Testis (tissue), 5 donors: ENCODE measurements at places on chromosomes 12 and 14. TPM values are rescaled to one million over a fixed set of nuclear protein-coding genes. Genes with fewer than 3 reads are reported as not detected.

GRCh38 chr12:11729008-11729407 lies 79.5 kb downstream of the ETV6 start:
- H3K4me1 ChIP-seq, result peaks cover 11% of the 10 kb centered on the region
- H3K27ac ChIP-seq, result no peak overlapping the region
- no peak overlapping the region for H3K4me3 ChIP-seq
- DNase-seq, result no peak

DNA sequence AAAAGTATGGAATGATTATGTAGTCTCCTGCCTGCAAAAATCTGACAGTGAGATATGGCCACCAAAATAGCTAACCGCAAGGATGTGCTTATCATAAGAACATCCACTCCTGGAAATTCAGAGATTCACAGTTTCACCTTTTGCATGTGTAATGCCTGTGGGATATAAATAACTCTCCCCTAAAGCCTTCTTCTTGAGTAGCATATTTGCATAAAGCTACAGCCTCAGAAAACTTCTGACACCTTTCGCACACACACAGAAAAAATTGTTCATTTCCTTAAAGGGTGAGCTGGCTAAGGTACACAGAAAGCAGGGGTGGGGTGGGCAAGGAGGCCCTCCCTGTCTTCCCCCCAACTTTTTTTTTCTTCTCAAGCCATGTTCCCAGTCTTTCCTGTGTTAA lies 3.1 kb upstream of the IGF1 start:
- no peaks in the 10 kb centered on the region for H3K27me3 ChIP-seq
- H3K27ac ChIP-seq, result no peak overlapping the region
- no peaks in the 10 kb centered on the region for H3K36me3 ChIP-seq
- H3K4me1 ChIP-seq, result no peaks in the 10 kb centered on the region
- H3K4me3 ChIP-seq, result no peak overlapping the region

- no peaks in the 10 kb centered on the region for H3K4me1 ChIP-seq
- DNase-seq, result peak; percentile 41
- no peak overlapping the region for H3K27ac ChIP-seq
- H3K4me3 ChIP-seq, result no peak overlapping the region
- no peaks in the 10 kb centered on the region for H3K36me3 ChIP-seq
Observed at GRCh38 chr14:33348510-33348909, 409.8 kb downstream of the NPAS3 start.

DNA sequence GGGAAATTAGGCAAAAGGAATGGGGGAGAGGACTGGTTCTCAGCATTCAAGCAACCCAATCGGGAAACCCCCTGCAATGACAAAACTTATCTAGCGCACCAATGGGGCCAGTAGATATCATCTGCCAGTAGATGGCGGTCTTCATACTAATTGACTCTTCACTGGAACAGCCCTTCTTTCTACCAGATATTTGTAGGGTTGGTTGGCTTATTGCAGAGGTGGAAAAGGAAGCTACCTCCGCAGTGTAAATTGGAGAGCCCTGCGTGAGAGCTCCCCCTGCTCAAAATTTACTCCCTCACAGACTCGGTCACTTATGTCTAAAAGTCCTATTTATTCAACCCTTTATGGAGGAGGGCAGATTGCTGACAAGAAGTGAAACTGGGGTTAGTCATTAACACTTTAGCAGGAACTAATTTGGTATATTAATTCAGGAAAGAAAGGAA lies 166.1 kb upstream of the CCND2 start:
- no peak overlapping the region for H3K27ac ChIP-seq
- no peaks in the 10 kb centered on the region for H3K27me3 ChIP-seq
- H3K4me1 ChIP-seq, result no peaks in the 10 kb centered on the region
- H3K36me3 ChIP-seq, result no peaks in the 10 kb centered on the region
- peak; percentile 44 for DNase-seq
- H3K4me3 ChIP-seq, result no peak overlapping the region

The LRP1 gene
- 135 TPM for total RNA-seq

DNA sequence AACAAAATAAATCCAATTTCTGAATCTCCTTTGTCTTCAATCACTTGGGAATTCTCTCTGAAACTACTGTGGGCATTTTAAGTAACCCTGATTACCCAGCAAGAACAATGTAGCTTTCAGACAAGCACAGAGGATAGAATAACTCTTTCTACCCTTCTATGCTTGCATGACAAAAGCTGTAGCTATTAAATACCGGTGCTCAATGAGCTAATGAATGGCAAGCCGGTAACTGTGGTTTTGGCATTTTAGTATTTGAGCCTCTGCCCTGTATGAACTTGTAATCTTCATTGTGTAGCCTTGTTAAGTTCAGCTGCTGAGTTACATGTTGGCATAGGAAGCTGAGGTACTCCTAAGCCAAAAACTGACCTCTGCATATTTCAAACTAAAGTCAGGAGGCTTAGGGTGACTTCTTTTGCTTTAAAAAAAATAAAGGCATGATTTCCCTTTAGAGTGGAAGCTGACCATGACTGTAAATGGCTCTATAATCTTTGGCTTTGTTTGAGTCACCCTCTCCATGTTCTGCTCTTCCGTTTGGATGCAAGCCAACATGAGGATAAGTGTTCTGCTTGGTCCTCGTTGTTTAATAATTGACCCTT lies 171.0 kb upstream of the HIF1A start:
- peak overlapping the region; percentile 89 for H3K27ac ChIP-seq
- no peak for DNase-seq
- no peak overlapping the region for H3K4me3 ChIP-seq
- no peaks in the 10 kb centered on the region for H3K27me3 ChIP-seq

GRCh38 chr14:102235275-102235897 lies 69.6 kb downstream of the MOK start:
- H3K36me3 ChIP-seq, result no peaks in the 10 kb centered on the region
- H3K27me3 ChIP-seq, result no peaks in the 10 kb centered on the region
- H3K27ac ChIP-seq, result peak overlapping the region; percentile 83
- H3K4me3 ChIP-seq, result peak overlapping the region; percentile 33

- no peaks in the 10 kb centered on the region for H3K36me3 ChIP-seq
- H3K27me3 ChIP-seq, result no peaks in the 10 kb centered on the region
- no peak for DNase-seq
- no peak overlapping the region for H3K4me3 ChIP-seq
- H3K4me1 ChIP-seq, result no peaks in the 10 kb centered on the region
- no peak overlapping the region for H3K27ac ChIP-seq
Observed at GRCh38 chr14:66105815-66106214, 380.4 kb upstream of the CCDC196 start.

GRCh38 chr12:56150563-56150962 lies 1.8 kb upstream of the MYL6B start:
- no peak overlapping the region for H3K4me3 ChIP-seq
- no peak overlapping the region for H3K27ac ChIP-seq
- no peak for DNase-seq

- H3K36me3 ChIP-seq, result no peaks in the 10 kb centered on the region
- no peaks in the 10 kb centered on the region for H3K4me1 ChIP-seq
- H3K27me3 ChIP-seq, result no peaks in the 10 kb centered on the region
Observed at GRCh38 chr12:82973592-82973991, 286.9 kb downstream of the TMTC2 start.

DNA sequence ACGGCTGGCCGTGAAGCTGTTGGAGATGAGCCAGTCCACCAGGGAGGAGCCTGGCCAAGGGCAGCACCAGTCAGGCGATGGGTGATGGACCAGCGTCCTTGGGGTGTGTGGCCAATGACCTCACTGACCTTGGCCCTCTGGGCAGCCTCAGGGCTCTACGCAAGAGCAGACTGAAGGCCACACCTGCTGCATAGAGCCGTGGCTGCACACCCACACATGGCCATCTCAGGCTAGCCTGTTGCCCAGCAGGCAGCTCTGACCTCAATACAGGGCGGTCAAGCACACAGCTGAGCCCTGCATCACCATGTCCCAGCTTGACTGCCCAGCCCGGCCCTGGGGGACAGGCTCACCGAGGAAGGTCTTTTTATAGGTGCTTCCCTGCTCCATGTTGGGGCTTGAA lies 19.2 kb downstream of the PLEK2 start:
- H3K27ac ChIP-seq, result no peak overlapping the region
- H3K4me3 ChIP-seq, result no peak overlapping the region
- H3K27me3 ChIP-seq, result no peaks in the 10 kb centered on the region

The SERPINA10 gene
- total RNA-seq, result not detected

The PLEKHD1 gene
- total RNA-seq, result 1.1 TPM

- no peak overlapping the region for H3K27ac ChIP-seq
- no peaks in the 10 kb centered on the region for H3K4me1 ChIP-seq
- no peaks in the 10 kb centered on the region for H3K36me3 ChIP-seq
- no peaks in the 10 kb centered on the region for H3K27me3 ChIP-seq
- no peak overlapping the region for H3K4me3 ChIP-seq
Observed at GRCh38 chr12:3587402-3588013, 96.5 kb downstream of the PRMT8 start.

The UBR7 gene
- 36.1 TPM for total RNA-seq

GRCh38 chr12:129503802-129504201 lies 400.0 kb downstream of the TMEM132D start:
- H3K27me3 ChIP-seq, result no peaks in the 10 kb centered on the region
- no peaks in the 10 kb centered on the region for H3K4me1 ChIP-seq
- H3K27ac ChIP-seq, result no peak overlapping the region
- no peaks in the 10 kb centered on the region for H3K36me3 ChIP-seq
- H3K4me3 ChIP-seq, result no peak overlapping the region

The SMIM41 gene
- total RNA-seq, result 15.6 TPM

The ACADS gene
- total RNA-seq, result 30.2 TPM

- H3K27me3 ChIP-seq, result no peaks in the 10 kb centered on the region
- no peak overlapping the region for H3K4me3 ChIP-seq
- H3K36me3 ChIP-seq, result no peaks in the 10 kb centered on the region
- no peak for DNase-seq
Observed at GRCh38 chr12:12902036-12902435, 10.7 kb downstream of the GPRC5A start.

GRCh38 chr12:33575346-33575745 lies 135.7 kb upstream of the SYT10 start:
- no peak overlapping the region for H3K27ac ChIP-seq
- DNase-seq, result no peak
- no peaks in the 10 kb centered on the region for H3K36me3 ChIP-seq

The TUBA1A gene
- 156 TPM for total RNA-seq

- no peak overlapping the region for H3K27ac ChIP-seq
- H3K4me1 ChIP-seq, result no peaks in the 10 kb centered on the region
- no peaks in the 10 kb centered on the region for H3K36me3 ChIP-seq
- H3K27me3 ChIP-seq, result no peaks in the 10 kb centered on the region
- H3K4me3 ChIP-seq, result no peak overlapping the region
- no peak for DNase-seq
Observed at GRCh38 chr12:34352098-34352497, 329.8 kb downstream of the ALG10 start.

The METAP2 gene
- total RNA-seq, result 73.2 TPM

DNA sequence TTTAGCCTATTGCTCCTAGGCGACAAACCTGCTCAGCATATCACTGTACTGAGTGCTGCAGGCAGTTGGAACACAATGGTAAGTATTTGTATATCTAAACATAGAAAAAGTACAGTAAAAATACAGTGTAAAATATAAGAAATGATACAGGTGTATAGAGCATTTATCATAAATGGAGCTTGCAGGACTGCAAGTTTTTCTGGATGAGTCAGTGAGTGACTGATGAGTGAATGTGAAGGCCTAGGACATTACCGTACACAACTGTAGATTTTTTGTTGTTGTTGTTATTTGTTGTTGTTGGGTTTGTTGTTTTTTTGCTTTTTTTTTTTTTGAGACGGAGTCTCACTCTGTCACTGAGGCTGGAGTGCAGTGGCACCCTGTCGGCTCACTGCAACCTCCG lies 33.4 kb downstream of the PNMA1 start:
- DNase-seq, result no peak
- H3K36me3 ChIP-seq, result no peaks in the 10 kb centered on the region
- H3K4me3 ChIP-seq, result no peak overlapping the region
- H3K4me1 ChIP-seq, result peaks cover 6% of the 10 kb centered on the region
- H3K27ac ChIP-seq, result no peak overlapping the region

DNA sequence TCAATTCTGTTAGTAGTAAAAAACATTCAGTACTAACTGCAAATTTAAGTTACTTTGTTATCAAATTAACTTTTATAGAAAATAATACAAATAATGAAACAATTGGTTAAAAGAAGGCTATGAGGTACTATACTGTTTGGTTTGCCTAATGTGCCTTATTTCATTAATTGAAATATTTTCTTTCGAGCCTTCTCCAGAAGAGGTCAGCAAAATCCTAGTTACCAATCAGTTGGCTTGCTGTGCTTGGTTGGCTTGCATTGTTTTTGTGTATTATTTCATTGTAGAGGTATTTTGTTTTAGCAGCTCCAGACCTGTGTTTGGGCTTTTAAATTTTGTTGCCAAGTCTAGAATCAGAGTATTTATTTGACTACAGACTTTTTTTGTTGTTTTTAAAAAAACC lies 68.5 kb downstream of the AEBP2 start:
- H3K36me3 ChIP-seq, result no peaks in the 10 kb centered on the region
- H3K27ac ChIP-seq, result no peak overlapping the region
- no peak overlapping the region for H3K4me3 ChIP-seq
- peak; percentile 28 for DNase-seq
- H3K27me3 ChIP-seq, result no peaks in the 10 kb centered on the region

DNA sequence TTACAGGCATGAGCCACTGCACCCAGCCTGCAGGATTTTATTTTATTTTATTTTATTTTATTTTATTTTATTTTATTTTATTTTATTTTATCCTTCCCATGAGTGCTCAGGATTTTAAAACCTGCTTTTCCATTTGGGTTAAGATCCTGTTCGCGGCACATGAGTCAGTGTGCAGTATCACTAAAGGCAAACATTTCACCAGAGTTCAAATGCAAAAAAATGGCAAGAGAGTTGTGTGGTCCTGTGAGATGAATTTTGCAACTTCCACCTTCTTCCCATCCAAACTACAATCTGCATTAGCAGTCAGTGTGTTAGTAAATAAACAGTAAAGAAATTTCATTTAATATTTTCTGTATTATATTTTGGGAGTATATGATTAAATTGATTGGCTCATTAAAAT lies 29.0 kb downstream of the MOAP1 start:
- H3K27me3 ChIP-seq, result no peaks in the 10 kb centered on the region
- H3K4me3 ChIP-seq, result no peak overlapping the region
- no peak overlapping the region for H3K27ac ChIP-seq

The TEX22 gene
- total RNA-seq, result 6.6 TPM

GRCh38 chr12:119409043-119409442 lies 74.5 kb downstream of the CCDC60 start:
- no peak overlapping the region for H3K4me3 ChIP-seq
- no peaks in the 10 kb centered on the region for H3K36me3 ChIP-seq
- no peaks in the 10 kb centered on the region for H3K27me3 ChIP-seq
- H3K4me1 ChIP-seq, result no peaks in the 10 kb centered on the region
- DNase-seq, result no peak

The NTN4 gene
- total RNA-seq, result 43.8 TPM

DNA sequence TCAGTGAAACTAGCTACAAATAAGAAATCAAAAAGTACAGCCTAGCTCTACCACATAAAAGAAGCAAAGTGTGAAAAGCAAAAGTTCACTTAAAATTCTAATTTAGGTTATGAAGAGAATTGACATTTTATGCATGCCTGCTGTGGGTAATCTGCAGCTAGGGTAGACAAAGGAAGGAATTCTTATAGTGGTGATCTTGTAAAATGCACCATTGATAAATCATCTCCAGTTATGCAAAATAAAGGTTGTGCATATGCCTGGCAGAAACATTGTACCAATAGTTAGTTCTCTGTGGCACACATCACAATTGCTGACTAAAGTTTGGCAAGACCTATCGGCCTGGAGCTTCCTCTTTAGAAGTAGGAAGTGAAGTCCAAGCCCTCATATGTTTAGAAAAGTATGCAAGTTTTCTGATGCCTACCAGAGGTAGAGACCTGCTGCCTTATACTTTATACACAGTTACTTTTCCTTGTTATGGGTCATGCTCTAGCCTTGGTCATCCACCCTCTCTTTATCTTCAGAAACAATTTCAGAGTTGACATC lies 78.3 kb downstream of the TSHR start:
- no peaks in the 10 kb centered on the region for H3K36me3 ChIP-seq
- H3K27me3 ChIP-seq, result no peaks in the 10 kb centered on the region
- DNase-seq, result peak; percentile 14
- H3K4me3 ChIP-seq, result no peak overlapping the region
